ENCODE measurements at places on chromosomes 2 and 18.
A peak's percentile ranks its signal among the peaks of the same experiment; 100 is the strongest.

GRCh38 chr2:40357667-40358066 lies 94.2 kb downstream of the SLC8A1 start:
- DNase-seq, result no peak

DNA sequence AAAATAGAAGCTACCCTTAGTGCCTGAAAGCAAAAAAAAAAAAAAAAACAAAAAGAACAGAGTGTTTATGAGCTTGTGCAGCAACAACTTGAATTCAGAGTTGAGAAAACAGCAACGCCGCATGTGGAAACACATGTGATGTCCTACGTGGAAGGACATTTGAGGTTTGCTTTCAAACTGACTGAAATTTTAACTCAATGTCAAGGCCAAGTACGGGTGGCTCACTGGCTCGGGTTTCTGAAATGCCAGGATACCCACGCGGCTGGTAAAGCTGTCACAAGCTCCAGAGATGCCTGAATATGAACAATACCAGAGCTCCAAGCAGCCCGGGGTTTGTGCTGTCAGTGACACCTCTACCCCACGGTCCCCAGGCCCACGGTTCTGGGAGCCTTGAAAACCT lies 72.2 kb upstream of the THOC1 start:
- DNase-seq, result no peak

DNA sequence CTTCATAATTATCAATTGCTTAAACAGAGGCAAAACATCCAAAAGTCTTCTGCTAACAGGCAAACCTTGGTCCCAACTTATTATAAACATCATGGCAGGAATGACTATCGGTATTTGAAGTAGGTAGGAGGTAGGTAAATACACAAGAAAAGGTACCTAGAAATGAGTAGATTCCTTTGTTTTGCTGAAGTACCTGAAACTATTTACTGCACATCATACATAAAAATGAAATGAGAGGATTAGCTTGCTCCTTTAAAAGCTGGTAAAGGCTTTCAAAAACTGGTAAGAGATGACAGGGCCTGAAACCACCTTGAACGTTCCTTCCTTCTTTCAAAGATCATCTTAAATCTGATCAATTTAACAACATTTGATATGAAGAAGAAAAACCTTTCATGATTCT lies 55.2 kb upstream of the MAPRE2 start:
- DNase-seq, result no peak

- DNase-seq, result no peak
These were observed 11.8 kb downstream of the ERFE start for GRCh38 chr2:238170386-238171071.

GRCh38 chr2:7203056-7203467 lies 285.9 kb downstream of the RNF144A start:
- peak; percentile 40 for DNase-seq

DNA sequence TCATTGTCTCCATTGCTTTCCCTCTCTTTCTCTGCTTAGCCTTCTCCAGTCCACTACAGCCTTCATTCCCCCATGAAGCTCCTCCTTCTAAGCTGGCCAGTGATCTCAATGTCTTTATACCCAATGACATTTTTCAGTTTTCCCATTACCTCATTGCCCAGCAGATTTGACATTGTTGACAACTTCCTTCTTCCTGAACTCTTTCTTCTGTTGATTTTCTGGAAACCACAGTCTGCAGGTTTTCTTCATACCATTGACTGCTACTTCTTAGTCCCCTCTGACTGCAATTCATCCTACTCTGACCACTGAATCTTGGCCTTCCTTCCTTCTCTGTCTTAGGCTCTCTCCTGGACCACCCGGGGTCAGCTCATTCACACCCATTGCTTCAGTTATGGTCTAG lies 22.9 kb upstream of the SPP2 start:
- no peak for DNase-seq

DNA sequence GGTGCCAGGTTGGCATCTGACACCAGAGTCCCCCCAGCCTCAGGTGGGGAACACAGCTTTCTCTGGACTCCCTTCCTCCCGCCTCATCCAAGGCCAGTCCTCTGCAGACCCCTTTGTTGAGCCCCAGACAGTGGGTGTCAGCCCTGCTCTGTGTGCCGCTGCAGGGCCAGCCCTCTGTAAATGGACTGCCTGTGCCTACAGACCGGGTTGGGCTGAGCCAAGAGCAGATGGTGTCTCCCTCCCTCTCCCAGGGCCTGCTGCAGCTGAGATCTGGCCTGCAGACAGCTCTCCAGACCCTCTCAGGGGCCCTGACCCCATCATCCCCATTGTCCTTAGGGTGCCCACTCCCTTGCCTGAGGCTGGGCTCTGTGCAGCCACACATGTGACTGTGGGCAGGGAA lies 160.8 kb downstream of the KLHL29 start:
- DNase-seq, result no peak

- DNase-seq, result no peak
These were observed 5.7 kb downstream of the ROCK1 start for GRCh38 chr18:21105936-21106335.

GRCh38 chr2:195003881-195004471 lies 653.0 kb upstream of the SLC39A10 start:
- DNase-seq, result no peak

- DNase-seq, result no peak
These were observed 145.8 kb downstream of the BABAM2 start for GRCh38 chr2:28036307-28036706.

DNA sequence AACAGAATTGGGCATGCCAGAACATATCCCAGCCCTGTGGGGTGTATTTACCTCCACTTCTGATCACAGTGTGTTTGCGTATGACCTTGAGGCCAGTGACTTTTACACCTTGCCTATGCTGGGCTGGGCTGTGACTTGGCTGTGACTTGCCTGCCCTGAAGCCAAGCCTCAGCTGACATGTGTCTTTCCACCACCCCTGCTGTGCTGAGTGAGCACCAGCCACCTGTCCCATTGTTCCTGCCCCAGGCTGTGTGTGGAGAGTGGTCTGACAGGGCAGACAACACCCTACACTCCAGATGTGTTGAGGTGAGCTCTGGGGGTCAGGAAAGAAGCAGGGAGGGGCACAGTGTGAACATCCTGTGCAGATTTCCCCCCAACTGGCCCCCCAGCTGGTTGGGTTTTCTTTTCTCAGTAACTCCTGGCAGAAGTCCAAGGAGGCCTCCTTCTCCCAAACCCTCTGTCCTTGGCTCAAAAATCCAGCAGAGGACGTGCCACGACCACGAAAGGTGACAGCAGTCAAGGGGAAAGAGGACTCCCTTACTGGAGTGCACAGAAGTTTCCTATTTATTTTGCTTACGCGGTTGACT lies 5.1 kb upstream of the STEAP3 start:
- no peak for DNase-seq

Measured in T-helper 2 cell treated with Interferon-gamma antibody and Interleukin-4, amounts not matched to agents 5 μg/mL and 100 μg/mL, for 36 hours (primary cell).